ENCODE measurements at places on chromosomes 16 and 17. TPM values are rescaled to one million over a fixed set of nuclear protein-coding genes. Genes with fewer than 3 reads are reported as not detected.

GRCh38 chr17:28880572-28880945 is 17.0 kb downstream of the FLOT2 start:
- DNase-seq, result no peak

GRCh38 chr17:43741636-43742035 is 17.0 kb downstream of the SOST start:
- no peak for DNase-seq

DNA sequence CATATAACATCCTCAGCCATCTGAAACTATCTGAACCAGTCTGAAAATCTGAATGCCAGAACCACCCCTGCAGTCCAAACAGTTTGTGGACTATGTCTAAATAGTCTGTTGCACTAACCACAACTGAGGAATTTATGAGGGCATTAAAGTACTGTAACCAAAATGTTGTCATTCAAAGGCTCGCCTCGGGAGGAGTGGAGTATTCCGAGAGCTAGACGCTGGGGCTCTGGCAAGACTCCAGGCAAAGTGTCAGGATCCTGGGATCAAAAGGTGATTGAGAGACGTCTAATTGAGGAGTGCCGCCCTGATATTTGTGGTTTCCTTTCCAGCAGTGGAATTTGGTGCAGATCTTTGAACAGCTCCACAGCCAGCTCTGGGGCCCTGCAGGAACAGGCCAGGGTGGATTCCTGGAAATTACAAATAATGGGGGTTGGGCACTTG is 142.9 kb upstream of the MYOCD start:
- no peak for DNase-seq

- DNase-seq, result no peak
Measured at GRCh38 chr17:12631076-12631475, 34.6 kb upstream of the MYOCD start.

The ELMO3 gene
- 0.74 TPM for total RNA-seq

The ASPHD1 gene
- total RNA-seq, result not detected

The CPHXL2 gene
- not detected for total RNA-seq

The VPS9D1 gene
- total RNA-seq, result 7.3 TPM

The ACE gene
- 155 TPM for total RNA-seq
